ENCODE measurements at places on chromosomes 12 and 14. TPM values are rescaled to one million over a fixed set of nuclear protein-coding genes. Genes with fewer than 3 reads are reported as not detected.

Gene MFAP5
- total RNA-seq, result not detected

Gene GRIP1
- total RNA-seq, result 1.2 TPM

Gene PAPLN
- 1.0 TPM for total RNA-seq

Gene B4GALNT1
- 1.8 TPM for total RNA-seq

Gene SERPINA9
- total RNA-seq, result not detected

Gene TESPA1
- total RNA-seq, result 43.9 TPM

Gene NEUROD4
- not detected for total RNA-seq

- DNase-seq, result no peak
- H3K4me3 ChIP-seq, result no peak overlapping the region
- no peak overlapping the region for H3K27ac ChIP-seq
- H3K36me3 ChIP-seq, result no peaks in the 10 kb centered on the region
- H3K4me1 ChIP-seq, result no peaks in the 10 kb centered on the region
- peaks cover 7% of the 10 kb centered on the region for H3K27me3 ChIP-seq
These were observed 74.7 kb downstream of the GSC start for GRCh38 chr14:94695231-94695630.

GRCh38 chr14:46686652-46687051, 35.1 kb upstream of the RPL10L start:
- H3K27ac ChIP-seq, result no peak overlapping the region
- no peaks in the 10 kb centered on the region for H3K27me3 ChIP-seq
- no peak overlapping the region for H3K4me3 ChIP-seq

GRCh38 chr12:110581931-110582275, 1.2 kb downstream of the PPTC7 start:
- no peak for DNase-seq
- H3K4me3 ChIP-seq, result peak overlapping the region; percentile 90
- H3K36me3 ChIP-seq, result peaks cover 18% of the 10 kb centered on the region

GRCh38 chr14:29895591-29896083, 32.0 kb downstream of the PRKD1 start:
- H3K27ac ChIP-seq, result no peak overlapping the region
- H3K4me3 ChIP-seq, result no peak overlapping the region
- DNase-seq, result no peak
- no peaks in the 10 kb centered on the region for H3K4me1 ChIP-seq

GRCh38 chr12:6943722-6944380, at the start of the genes C12orf57 and RNU7-1:
Gene C12orf57, plus strand, starts transcription at chr12:6944022. Its CDS starts 100 bp downstream, at chr12:6944122.
Gene RNU7-1, plus strand, starts transcription at chr12:6943816.
- no peaks in the 10 kb centered on the region for H3K27me3 ChIP-seq
- DNase-seq, result peak; percentile 85
- peaks cover 45% of the 10 kb centered on the region for H3K4me1 ChIP-seq
- peak within 1 kb of the TSS; percentile 94 for H3K4me3 ChIP-seq
- peaks cover 18% of the 10 kb centered on the region for H3K36me3 ChIP-seq

DNA sequence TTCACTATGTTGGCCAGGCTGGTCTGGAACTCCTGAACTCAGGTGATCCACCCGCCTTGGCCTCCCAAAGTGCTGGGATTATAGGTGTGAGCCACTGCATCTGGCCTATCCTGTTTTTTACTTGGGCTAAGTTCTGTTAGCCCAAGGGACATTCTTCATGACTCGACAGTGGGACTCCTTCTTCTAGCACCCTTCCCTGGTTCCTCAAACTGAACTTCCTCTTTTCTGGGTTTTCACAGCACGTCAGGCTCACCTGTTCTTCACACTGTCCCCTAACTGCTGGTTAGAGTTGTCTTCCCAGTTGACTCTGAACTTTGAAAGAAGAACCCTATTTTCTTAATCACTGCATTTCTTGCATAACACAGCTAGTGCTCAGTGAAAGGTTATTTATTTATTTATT, 22.5 kb downstream of the CABP1 start:
- H3K36me3 ChIP-seq, result no peaks in the 10 kb centered on the region
- no peak for DNase-seq
- H3K27me3 ChIP-seq, result no peaks in the 10 kb centered on the region
- H3K4me3 ChIP-seq, result no peak overlapping the region
- H3K27ac ChIP-seq, result no peak overlapping the region

DNA sequence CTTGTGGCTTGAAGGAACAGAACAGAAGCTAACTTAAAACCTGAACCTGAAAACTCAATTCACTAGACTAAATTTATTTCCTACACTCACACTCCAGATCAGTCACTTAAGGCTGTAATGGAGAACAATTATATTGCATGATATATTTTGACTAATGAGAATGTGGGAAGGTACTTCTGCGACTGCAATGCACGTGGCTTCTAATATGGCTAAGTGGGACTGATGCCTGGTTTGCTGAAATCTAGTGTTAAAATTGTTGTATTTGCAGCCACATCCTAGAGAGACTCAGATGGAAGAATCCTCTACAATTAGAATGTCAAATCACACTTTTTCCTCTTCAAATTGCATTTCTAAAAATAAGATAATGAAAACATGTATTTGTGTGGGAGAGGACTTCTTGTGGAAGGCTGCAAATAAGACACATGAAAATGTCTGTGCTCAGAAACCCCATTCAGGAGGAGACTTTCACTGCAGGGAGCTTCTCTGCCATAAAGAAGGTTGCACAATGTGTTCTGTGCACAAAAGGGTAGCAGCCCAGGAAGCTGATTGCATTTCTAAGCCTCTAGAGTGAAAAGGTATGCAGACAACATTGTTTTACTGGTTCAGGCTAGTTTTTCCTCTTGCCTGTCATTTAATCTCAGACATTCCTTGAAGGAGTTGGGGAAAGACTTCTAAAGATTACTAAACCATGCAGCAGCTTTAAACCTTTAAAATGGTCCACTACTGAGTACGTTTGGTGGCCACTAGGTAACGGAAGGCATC, 224.3 kb downstream of the NEDD1 start:
- DNase-seq, result no peak
- no peak overlapping the region for H3K4me3 ChIP-seq
- peaks cover 6% of the 10 kb centered on the region for H3K27me3 ChIP-seq
- no peaks in the 10 kb centered on the region for H3K4me1 ChIP-seq
- H3K36me3 ChIP-seq, result no peaks in the 10 kb centered on the region

GRCh38 chr12:9992296-9992695, 6.6 kb downstream of the CLEC1B start:
- no peaks in the 10 kb centered on the region for H3K4me1 ChIP-seq
- peaks cover 4% of the 10 kb centered on the region for H3K27me3 ChIP-seq
- H3K27ac ChIP-seq, result no peak overlapping the region
- DNase-seq, result no peak

GRCh38 chr14:78164226-78164853, 5.8 kb upstream of the NRXN3 start:
- peak; percentile 21 for DNase-seq
- no peaks in the 10 kb centered on the region for H3K4me1 ChIP-seq
- H3K36me3 ChIP-seq, result no peaks in the 10 kb centered on the region
- H3K27ac ChIP-seq, result no peak overlapping the region
- no peak overlapping the region for H3K4me3 ChIP-seq

DNA sequence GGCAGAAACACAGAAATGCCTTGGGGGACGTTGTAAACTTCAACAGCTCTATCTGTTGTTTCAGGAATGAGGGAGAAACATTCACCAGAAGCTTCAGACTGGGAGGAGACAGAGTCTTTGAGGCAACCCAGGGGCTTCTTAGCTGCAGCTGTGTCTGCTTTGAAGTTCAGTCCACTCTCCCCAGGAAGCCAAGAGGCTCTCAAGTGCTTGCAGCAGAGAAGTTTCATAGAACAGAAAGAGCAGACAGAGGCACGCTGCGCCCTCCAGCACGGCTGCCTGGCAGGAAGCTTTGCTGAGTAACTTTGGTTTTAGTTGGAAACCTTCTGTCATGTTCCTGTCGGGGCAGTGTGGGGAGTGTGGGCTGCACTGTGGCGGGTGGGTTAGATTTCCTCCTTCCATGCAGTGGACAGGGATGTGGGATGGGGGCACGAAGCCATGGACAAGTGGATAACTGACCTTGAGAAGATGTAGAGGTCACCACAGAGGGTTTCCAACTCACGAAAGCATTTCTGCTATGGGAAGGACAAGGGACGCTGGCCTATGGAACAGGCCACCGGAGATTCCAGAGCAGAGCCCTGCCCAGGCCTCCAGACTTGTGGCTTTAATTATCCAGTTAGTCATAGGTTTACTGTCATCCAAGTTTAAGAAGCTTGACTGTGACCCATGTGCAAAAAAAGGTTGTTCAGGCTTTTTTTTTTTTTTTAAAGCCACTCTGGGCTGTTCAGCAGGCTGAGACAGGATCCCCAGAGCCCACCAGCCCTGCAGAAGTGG, 107.7 kb downstream of the ARF6 start:
- H3K4me3 ChIP-seq, result peak overlapping the region; percentile 72
- H3K27me3 ChIP-seq, result no peaks in the 10 kb centered on the region
- H3K27ac ChIP-seq, result peak overlapping the region; percentile 98
- H3K36me3 ChIP-seq, result no peaks in the 10 kb centered on the region
- H3K4me1 ChIP-seq, result peaks cover 42% of the 10 kb centered on the region

GRCh38 chr14:53525608-53526007, 372.5 kb upstream of the DDHD1 start:
- H3K36me3 ChIP-seq, result no peaks in the 10 kb centered on the region
- no peak overlapping the region for H3K27ac ChIP-seq
- H3K4me3 ChIP-seq, result no peak overlapping the region
- no peak for DNase-seq
- H3K27me3 ChIP-seq, result no peaks in the 10 kb centered on the region

GRCh38 chr12:120914794-120915193, 10.6 kb upstream of the SPPL3 start:
- no peak overlapping the region for H3K4me3 ChIP-seq
- no peaks in the 10 kb centered on the region for H3K4me1 ChIP-seq
- no peak overlapping the region for H3K27ac ChIP-seq
- H3K36me3 ChIP-seq, result no peaks in the 10 kb centered on the region

DNA sequence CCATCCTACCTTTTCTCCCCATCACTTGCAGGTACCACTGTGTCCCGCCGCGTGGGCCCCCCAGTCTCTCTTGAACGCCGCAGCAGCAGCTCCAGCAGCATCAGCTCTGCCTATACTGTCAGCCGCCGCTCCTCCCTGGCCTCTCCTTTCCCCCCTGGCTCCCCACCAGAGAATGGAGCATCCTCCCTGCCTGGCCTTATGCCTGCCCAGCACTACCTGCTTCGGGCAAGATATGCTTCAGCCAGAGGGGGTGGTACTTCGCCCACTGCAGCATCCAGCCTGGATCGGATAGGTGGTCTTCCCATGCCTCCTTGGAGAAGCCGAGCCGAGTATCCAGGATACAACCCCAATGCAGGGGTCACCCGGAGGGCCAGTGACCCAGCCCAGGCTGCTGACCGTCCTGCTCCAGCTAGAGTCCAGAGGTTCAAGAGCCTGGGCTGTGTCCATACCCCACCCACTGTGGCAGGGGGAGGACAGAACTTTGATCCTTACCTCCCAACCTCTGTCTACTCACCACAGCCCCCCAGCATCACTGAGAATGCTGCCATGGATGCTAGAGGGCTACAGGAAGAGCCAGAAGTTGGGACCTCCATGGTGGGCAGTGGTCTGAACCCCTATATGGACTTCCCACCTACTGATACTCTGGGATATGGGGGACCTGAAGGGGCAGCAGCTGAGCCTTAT, 9.2 kb downstream of the ARHGAP9 start:
- H3K36me3 ChIP-seq, result peaks cover 9% of the 10 kb centered on the region
- no peaks in the 10 kb centered on the region for H3K27me3 ChIP-seq
- H3K4me1 ChIP-seq, result peaks cover 25% of the 10 kb centered on the region
- no peak for DNase-seq
- no peak overlapping the region for H3K4me3 ChIP-seq

DNA sequence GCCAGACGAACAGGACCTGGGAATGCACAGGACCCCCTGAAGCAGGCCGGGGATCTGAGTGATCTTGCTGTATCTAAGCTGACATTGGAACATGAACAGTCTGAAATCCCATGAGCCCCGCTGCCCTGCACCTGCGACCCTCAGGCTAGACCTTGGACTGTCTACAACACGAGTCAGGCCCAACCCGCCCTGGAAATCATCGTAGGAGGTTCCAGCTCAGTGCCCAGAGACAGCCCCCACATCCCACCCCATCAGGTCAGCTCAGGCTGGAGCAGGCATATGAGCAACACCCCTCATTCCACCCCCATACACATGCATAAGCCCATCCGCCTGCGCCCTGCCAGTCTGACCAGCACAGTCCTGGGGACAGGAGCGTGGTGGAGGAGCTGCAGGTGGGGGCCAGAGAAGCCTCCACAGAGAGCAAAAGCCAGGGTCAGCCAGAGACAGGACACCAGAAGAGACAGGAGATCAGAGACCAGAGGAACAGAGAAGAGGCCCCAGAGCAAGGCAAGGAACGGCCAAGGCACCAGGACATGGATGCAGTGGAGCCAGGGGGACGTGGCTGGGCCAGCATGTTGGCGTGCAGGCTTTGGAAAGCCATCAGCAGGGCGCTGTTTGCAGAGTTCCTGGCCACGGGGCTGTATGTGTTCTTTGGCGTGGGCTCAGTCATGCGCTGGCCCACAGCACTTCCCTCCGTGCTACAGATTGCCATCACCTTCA, at the start of gene AQP6:
TSS of gene AQP6 (plus strand) at position 307 of the 720 bp plus-strand sequence. CDS start at position 534, 227 bp downstream.
- no peaks in the 10 kb centered on the region for H3K36me3 ChIP-seq
- peaks cover 11% of the 10 kb centered on the region for H3K27me3 ChIP-seq
- no peak for DNase-seq
- H3K4me3 ChIP-seq, result no peak within 1 kb of the TSS
- no peak within 1 kb of the TSS for H3K27ac ChIP-seq
- no peaks in the 10 kb centered on the region for H3K4me1 ChIP-seq

GRCh38 chr14:30525833-30526232, 33.1 kb upstream of the G2E3 start:
- H3K27ac ChIP-seq, result no peak overlapping the region
- peaks cover 4% of the 10 kb centered on the region for H3K4me1 ChIP-seq
- DNase-seq, result no peak
- H3K27me3 ChIP-seq, result no peaks in the 10 kb centered on the region
- H3K36me3 ChIP-seq, result no peaks in the 10 kb centered on the region
